Activated naive CD4-positive, alpha-beta T cell treated with anti-CD3 and anti-CD28 coated beads, Interleukin-2, amount 50 U/mL, for 16 hours (primary cell): ENCODE measurements at places on chromosomes 3 and 15.

DNA sequence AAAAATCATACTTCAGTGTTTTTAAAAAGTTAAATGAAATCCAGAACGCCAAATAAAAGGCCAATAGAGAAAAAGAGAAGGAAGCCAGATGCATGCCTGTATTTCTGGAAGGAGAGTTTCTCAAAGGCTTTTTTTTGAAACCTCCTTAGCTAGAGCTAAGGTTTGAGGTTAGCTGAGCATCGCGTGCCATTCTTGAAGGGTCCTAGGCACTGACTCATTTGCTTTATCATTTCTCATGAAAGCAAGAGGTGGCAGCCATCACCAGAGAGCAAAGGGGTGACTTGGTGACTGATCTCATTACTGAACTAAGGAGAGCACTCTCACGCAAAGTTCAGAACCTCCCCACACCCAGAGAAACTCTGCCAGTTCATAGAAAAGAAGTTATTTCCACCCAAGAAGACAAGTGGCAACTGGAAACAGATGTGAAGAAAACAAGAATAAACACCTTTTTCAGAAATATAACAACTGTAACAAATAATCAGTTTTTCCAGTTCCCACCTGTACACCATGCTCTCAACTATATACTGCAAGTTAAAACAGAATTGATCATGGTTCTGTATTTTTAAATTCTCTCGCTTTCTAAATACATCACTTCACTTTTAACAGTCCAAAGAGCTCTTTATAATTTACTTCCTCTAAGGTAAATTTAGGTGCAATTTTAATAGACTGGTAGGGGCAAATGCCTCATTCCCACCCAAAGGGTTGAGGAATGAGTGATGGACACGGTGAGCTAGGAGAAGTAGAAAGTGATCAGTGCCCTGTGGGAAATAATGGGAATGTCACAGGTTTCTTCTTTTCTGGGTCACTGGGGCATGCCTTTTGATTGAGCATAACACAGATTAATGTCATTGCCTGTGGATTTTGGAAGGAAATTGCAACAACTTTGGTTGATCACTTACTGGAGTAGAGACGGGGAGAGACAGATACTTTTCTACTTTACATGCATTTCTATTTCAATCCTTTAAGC, 24.7 kb downstream of the GPR15 start:
- DNase-seq: peak; percentile 78

- no peak for DNase-seq
These were observed 169.7 kb downstream of the PLCL2 start for GRCh38 chr3:17054301-17054981.

DNA sequence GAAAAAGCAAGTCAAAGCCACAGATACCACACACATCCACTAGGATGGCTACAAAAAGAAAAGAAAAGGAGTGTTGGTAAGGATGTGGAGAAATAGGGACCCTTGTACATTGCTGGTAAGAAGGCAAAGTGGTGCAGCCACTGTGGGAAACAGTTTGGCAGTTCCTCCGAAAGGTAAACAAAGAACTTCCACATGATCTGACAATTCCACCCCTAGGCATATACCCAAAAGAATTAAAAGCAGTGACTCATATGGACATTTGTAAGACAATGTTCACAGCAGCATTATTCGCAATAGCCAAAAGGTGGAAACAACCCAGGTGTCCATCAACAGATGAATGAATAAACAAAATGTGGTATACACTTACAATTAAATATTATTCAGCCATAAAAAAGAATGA, 22.2 kb upstream of the GMPPB start:
- no peak for DNase-seq

GRCh38 chr3:25130724-25131520, 297.1 kb upstream of the RARB start:
- no peak for DNase-seq

DNA sequence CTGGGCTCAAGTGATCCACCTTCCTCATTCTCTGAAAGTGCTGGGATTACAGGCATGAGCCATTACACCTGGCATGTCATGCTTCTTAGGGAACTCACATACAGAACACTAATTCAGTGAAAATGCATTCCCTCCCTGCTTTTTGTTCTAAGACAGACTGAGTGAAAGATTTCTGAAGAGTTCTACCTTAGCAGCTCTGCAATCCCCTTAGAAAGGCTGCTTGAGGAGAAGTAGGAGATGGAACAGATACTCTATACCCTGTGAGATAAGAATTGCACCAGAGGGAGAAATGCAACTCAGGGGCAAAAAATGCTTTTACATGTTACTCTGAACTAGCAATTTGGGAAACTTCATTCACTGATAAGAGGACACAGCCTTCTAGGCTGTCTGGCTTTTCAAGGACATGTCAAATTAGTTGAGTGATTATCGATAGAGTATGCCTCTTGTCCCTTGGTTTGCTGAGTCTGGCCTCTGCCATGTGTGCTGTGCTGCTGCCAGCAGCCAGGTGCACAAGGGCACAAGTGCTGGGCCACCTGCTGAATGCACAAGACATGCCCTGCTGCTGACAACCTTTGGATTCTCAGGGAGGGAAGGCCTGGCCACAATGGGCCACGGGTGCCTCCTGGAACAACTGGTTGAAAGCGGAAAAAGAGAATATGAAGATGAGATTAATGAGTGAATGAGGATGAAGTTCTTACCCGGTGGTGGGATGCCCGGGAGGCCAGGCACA, 17.8 kb downstream of the UQCC5 start:
- DNase-seq: no peak

DNA sequence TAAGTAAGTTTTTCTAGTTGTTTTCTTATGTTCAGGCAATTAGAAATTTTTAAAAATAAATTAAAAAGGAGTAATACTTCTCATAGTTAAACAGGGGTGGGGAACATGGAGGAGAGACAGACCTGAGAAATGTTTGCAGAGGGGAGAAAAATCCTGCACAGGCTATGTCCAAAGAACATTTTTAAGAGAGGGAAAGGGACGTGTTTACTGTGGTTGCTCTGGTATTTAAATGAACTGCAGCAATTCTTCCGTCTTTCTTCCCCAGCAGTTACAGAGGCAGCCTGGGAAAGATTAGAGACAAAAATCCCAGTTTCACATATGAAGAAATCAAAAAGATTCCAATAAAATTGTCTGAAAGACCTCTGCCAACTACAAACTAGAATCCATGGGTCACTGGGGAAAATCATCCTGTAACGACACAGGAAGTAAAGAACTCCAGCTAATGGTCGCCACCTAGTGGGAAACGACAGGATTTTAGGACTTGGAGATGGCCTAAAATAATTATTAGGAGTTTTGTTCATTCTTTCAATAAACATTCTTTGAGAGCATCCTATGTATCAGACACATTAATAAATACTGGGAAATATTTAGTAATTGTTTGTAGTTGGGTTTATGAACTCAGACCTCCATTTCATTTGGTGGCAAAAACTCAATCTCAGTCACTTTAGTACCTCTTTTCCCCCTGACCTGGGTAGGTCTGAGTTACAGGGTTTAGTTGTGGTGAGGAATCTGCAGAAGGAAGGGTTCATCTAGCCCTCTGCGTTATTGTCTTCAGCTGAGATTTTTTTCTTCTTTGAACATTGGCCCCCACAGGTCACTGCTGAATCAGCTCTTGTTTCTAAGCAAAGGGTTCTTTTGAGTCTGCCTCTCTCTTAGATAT, 69.9 kb upstream of the GOLIM4 start:
- no peak for DNase-seq

DNA sequence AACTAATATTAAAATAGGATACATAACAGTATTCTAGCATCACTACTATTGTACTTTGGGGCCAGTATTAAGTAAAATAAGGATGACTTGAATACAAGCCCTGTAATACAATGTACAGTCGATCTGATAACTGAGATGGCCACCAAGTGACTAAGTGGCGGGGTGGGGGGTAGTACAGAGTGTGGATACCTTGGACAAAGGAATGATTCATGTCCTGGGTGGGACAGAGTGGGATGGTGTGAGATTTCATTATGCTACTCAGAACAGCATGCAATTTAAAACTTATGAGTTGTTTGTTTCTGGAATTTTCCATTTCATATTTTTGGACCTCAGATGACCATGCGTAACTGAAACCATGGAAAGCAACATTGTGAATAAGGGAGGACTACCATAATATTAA, 46.0 kb downstream of the SLC7A14 start:
- DNase-seq: no peak

- peak; percentile 70 for DNase-seq
These were observed 17.6 kb downstream of the C15orf62 start for GRCh38 chr15:40787344-40787841.

GRCh38 chr3:52225452-52226228, at the start of gene TLR9:
Gene TLR9 (minus strand): TSS chr3:52225645. CDS start chr3:52225529, 116 bp downstream.
- DNase-seq: peak; percentile 42

DNA sequence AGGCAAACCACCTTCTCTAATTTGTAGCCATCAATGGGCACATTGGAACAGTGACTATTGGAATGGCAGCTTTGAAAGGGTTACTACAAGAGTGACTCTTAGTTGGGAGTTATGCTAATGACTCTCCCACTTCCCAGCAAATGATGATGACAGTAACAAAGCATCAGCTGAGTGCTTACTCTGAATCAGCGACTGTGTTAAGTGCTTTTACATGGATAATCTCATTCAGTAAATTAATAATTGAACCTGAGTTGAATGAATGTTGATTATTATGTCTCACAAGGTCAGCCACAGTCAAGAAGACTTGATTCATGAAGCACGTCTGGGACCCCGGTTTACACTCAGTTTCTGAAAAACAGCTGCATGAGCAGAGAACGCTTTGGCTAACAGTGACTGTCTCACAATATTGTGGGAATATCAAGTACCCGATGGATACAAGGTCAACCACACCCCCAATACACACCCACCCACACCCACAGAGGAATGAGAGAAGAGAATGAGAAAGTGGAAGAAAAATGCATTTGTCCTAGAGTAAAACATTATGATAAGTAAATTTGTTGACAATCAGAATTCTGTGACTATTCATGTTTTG, 242.0 kb upstream of the FEZF2 start:
- no peak for DNase-seq

- DNase-seq: no peak
These were observed 36.6 kb downstream of the MRAS start for GRCh38 chr3:138384976-138385375.

- DNase-seq: no peak
These were observed 206.4 kb upstream of the P2RY1 start for GRCh38 chr3:152628496-152628895.

DNA sequence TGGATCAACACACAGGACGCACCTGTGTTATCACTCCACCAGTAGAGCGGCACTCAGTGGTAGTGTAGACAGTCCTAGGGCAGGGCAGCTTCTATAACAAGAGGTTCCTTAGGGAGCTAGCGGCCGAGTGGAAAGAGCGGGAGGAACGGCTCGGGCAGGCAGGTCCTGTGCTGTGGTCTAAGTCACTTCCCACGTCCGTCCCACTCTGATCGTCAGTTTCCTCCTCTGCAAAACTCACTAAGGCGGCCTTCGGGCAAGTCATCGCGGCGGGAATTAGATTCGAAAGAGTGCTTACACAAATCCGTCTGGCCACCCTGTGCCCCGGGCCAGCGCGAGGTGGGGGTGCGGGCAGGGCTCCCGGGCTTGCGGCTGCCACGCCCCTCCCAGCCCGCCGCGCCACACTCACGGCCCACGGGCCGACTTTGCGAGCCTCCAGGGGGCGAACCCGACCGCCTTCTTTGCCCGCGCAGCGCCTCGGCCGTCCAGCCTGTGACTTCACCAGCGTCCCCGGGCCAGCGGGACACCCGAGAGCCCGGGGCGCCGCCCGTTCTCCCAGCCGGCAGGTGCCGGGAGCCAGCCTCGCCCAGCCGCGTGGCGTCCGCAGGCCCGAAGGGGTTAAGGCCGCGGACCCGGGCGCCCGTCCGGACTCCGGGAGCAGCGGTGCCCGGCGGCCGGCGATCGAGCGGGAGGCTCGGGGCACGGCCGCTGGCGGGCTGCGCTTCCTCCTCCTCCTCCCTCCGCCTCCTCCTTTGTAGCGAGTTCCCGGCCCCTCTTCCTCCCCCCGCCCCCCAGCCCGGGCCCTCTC, 416 bp upstream of the CORO2B start:
- DNase-seq: peak; percentile 27

DNA sequence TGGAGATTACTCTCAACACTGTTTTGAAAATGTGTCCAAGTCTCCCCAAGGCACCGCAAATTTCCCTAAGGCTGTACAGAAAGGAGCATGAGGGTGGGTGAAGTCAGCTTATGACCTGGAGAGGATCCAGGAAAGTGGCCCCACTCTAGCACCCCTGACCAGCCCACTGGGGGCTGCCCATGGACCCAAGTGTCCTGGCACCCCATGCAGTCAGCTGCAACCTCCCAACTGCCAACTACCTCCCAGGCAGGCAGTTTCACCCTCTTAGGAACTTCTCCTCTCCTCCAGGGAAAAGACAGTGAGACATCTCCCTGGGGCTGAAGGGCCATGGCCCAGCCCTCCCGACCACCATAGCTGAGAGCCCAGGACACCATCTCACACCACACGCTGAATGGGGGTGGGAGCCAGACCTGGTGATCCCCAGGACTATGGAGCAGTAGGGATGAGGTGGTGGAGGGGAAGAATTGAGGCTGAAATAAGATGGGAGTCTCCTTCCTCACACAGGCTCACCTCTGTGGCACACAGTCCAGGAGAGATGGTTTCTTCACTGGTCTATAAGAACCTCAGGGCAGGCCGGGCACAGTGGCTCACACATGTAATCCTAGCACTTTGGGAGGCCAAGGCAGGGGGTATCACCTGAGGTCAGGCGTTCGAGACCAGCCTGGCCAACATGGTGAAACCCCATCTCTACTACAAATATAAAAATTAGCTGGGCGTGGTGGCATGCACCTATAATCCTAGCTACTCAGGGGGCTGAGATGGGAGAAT, 104.4 kb downstream of the DAPK2 start:
- no peak for DNase-seq

DNA sequence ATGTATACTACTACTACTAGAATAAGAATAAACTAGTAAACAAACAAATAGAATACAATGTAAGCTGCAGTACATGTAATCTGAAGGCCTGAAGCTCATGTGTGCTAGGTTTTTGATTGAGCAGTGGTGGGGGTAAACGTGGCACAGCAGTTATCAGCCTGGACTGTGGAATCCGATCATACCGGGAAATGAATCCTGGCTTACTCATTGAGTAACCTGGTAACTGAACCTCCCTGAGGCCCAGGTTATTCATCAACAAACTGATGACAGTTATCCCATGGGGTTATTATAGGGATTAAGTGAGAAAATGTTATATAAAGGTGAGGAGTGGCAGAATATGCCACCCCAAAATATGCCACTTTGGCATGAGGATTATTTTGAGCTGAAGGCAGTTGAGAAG, 339.1 kb downstream of the FHIT start:
- DNase-seq: no peak

GRCh38 chr3:16280671-16281070, 15.7 kb downstream of the OXNAD1 start:
- no peak for DNase-seq

GRCh38 chr3:72126441-72127223, 341.7 kb upstream of the PROK2 start:
- no peak for DNase-seq

- no peak for DNase-seq
These were observed 106.9 kb downstream of the LSM3 start for GRCh38 chr3:14285548-14285925.

GRCh38 chr3:170740285-170740684, 129.7 kb downstream of the RPL22L1 start:
- DNase-seq: no peak

DNA sequence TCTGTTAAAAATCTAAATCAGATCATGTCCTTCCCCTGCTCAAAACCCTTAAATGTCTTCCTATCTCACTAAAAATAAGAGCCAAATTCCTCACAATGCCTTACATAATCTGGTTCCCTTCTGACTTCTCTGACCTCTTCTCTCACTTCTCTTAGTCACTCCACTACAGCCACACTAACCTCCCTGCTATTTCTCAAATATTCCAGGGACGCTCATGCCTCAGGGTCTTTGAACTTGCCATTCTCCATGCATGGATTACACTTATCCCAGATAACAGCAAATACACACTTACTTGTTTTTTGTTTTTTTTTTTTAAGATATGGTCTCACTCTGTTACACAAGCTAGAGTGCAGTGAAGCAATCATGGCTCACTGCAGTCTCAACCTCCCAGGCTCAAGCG, 8.5 kb downstream of the TP53BP1 start:
- no peak for DNase-seq
